ENCODE measurements at places on chromosomes 16 and 17.

GRCh38 chr17:17315142-17315821 is 12.1 kb downstream of the NT5M start:
- H3K4me1 ChIP-seq: no peaks in the 10 kb centered on the region
- DNase-seq: no peak
- H3K27ac ChIP-seq: no peak overlapping the region
- H3K27me3 ChIP-seq: no peaks in the 10 kb centered on the region

DNA sequence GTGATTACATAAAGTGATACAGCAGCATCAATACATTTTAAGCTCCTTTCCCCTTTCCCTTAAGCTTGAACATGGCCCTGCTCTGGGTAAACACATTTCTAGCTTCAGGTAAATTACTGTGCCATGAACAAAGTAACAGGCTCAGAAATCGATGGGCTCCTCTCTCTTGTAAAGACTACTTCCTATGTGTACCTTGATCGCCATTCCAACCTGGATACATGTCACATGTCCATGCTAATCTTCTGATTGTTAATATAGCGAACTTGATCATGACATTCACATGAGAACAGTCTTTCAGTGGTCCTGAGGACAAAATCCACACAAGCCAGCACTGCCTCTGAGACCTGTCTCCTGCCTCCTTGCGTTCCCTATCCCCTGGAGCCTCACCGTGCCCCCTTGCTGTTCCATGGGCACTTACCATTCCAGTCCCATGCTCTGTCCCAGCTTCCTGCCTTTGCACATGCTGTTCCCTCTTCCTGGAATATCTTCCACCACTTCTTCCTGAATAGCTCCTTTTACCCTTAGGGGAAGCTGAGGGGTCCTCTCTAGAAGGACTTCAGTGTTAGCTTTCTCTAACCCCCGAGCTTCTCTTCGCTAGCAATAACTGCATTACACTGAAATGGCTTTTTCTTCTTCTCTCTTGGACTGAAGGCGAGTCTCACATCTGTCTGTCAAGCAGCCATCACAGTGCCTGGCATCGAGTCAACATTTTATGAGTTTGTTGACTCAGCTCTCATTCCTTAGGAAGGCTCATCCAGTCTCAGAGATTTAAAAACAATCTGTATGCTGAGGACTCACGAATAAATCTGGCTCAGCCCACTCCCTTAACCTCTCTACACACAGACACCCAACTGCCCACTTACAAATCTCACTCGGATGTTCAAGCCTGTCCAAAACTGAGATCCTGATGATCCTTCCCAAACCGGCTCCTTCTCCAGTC is 93.3 kb downstream of the ASIC2 start:
- no peak overlapping the region for H3K4me3 ChIP-seq
- H3K36me3 ChIP-seq: no peaks in the 10 kb centered on the region
- H3K27me3 ChIP-seq: no peaks in the 10 kb centered on the region
- peaks cover 4% of the 10 kb centered on the region for H3K4me1 ChIP-seq
- H3K27ac ChIP-seq: peak overlapping the region; percentile 0

GRCh38 chr16:79535130-79535529 is 65.4 kb downstream of the MAF start:
- no peaks in the 10 kb centered on the region for H3K36me3 ChIP-seq
- DNase-seq: no peak
- H3K4me1 ChIP-seq: peaks cover 6% of the 10 kb centered on the region
- H3K4me3 ChIP-seq: no peak overlapping the region

- no peak for DNase-seq
- no peak overlapping the region for H3K27ac ChIP-seq
- no peak overlapping the region for H3K4me3 ChIP-seq
- peaks cover 3% of the 10 kb centered on the region for H3K36me3 ChIP-seq
- H3K27me3 ChIP-seq: no peaks in the 10 kb centered on the region
Measured at GRCh38 chr17:2354311-2354710, 17.0 kb downstream of the SGSM2 start.

GRCh38 chr17:7897773-7898172 is 9.2 kb downstream of the CHD3 start:
- DNase-seq: no peak
- H3K27ac ChIP-seq: no peak overlapping the region
- H3K4me1 ChIP-seq: no peaks in the 10 kb centered on the region

DNA sequence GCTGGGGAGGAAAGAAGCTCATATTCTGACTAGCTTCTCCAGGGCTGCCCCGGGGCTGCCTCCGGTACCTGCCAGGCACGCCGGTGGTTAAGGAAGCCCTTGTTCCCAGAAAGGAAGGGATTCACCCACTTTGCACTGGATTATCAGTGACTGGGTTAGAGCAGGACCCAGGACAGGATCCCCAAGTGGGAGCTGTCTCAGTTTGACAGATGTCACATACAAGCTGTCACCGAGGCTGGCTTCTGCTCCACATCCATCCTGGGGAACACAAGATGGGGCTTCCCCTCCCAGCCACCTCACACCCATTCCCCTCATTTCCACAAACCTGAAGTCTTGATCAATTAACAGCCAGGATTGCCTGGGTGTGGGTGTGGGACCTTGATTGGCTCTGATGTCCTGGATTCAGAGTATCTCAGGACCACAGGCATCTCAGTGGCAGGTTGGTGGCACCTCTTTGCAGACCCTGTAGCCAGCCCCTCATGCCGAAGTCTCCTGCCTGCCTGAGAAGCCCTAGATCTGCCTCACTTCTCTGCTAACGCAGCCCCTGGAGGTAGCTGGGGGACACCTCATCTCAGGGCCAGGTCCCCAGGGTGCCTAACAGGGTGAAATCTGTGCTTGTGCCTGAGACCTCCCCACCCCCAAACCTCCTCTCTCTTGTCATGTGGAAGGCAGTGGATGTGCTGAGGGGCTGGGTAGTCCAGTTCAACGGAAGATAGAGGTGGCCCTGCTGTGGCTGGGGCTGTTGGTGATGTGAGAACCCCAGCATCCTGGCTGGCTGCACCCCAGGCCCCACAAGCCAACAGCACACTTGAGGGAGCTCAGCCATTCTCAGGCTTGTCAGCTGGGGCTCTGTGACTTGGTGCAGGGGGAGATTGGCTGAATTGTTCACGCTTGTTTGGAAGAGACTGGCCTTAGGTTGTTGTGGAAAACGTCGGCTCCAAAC is 1.4 kb downstream of the CACNG5 start:
- H3K36me3 ChIP-seq: no peaks in the 10 kb centered on the region
- no peak overlapping the region for H3K4me3 ChIP-seq
- H3K27me3 ChIP-seq: peaks cover 46% of the 10 kb centered on the region
- H3K4me1 ChIP-seq: no peaks in the 10 kb centered on the region

DNA sequence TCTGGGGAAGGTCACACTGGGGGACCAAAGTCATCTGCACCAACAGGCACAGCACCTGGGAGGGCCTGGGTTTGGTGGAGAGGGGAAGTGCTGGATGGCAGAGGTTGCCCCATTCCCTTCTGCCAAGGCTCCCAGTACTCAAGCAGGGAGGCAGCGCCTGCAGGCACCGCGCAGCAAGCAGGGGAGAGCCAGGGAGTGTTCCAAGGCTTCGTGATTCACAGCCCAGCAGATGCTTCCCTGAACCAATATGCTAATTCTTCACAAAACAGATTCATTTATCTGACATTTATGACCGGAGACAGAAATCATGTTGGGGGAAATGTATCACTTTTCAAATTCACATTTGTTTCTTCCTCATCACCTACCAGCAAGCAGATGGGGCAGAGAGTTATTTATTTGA is 13.4 kb upstream of the CDH5 start:
- no peak for DNase-seq
- H3K4me1 ChIP-seq: no peaks in the 10 kb centered on the region
- no peak overlapping the region for H3K4me3 ChIP-seq
- H3K27ac ChIP-seq: no peak overlapping the region

DNA sequence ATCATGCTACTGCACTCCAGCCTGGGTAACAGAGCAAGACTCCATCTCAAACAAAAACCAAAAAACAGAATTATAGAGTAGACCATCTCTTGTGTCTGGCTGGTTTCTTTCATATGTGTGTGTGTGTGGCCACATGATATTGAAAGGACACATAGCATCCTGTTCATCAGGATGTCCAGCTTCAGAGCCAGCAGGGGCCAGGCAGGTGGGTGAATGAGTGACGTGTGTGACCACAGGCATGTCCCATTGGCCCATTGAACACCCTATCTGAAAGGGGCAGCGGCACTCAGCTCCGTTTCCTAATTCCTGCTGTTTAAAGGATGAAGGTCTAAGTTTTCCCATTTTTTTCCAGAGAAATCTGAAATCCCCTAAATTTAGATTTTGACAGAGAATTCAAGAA is 174.2 kb downstream of the PRKCB start:
- no peak overlapping the region for H3K27ac ChIP-seq
- no peaks in the 10 kb centered on the region for H3K4me1 ChIP-seq
- no peaks in the 10 kb centered on the region for H3K27me3 ChIP-seq
- H3K36me3 ChIP-seq: no peaks in the 10 kb centered on the region
- H3K4me3 ChIP-seq: no peak overlapping the region

DNA sequence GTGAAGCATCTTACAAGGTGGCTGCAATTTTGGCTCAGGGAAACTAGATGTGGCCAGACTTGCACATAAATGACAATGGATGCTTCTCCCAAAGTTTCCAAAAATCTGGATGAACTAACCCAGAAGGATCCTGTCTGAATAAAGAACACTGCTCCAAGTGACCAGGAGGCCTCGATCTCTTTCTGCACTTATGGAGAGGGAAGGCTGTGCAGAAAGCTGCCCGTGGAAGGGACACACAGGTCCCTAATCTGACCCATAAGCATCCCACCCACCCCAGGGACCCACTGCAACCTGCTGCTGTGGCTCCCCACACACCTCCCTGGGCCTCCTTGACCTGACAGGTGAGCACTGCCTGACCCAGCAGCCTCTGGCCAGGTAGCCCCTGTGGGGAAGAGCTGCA is 74.6 kb upstream of the SEC14L1 start:
- H3K4me1 ChIP-seq: no peaks in the 10 kb centered on the region
- H3K27ac ChIP-seq: no peak overlapping the region
- no peaks in the 10 kb centered on the region for H3K36me3 ChIP-seq
- no peaks in the 10 kb centered on the region for H3K27me3 ChIP-seq
- DNase-seq: no peak

DNA sequence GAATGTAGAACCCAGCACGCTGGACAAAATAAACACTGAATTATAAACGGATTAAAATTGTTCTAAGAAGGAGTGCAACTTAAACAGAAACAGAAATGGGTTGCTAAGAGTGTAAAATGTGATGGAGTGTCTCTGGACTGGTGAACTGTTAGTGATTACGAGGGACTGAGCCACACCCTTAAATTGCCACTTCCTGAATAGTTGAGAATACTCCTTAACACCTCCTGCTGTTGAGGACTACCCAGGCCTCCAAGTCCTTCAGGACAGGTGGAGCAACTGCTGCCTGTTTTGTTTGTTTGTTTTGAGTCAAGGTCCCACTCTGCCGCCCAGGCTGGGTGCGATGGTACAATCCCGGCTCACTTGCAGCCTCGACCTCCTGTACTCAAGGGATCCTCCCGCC is 25.8 kb upstream of the IRF8 start:
- no peaks in the 10 kb centered on the region for H3K36me3 ChIP-seq
- H3K27me3 ChIP-seq: peaks cover 36% of the 10 kb centered on the region
- no peak overlapping the region for H3K4me3 ChIP-seq
- no peaks in the 10 kb centered on the region for H3K4me1 ChIP-seq

DNA sequence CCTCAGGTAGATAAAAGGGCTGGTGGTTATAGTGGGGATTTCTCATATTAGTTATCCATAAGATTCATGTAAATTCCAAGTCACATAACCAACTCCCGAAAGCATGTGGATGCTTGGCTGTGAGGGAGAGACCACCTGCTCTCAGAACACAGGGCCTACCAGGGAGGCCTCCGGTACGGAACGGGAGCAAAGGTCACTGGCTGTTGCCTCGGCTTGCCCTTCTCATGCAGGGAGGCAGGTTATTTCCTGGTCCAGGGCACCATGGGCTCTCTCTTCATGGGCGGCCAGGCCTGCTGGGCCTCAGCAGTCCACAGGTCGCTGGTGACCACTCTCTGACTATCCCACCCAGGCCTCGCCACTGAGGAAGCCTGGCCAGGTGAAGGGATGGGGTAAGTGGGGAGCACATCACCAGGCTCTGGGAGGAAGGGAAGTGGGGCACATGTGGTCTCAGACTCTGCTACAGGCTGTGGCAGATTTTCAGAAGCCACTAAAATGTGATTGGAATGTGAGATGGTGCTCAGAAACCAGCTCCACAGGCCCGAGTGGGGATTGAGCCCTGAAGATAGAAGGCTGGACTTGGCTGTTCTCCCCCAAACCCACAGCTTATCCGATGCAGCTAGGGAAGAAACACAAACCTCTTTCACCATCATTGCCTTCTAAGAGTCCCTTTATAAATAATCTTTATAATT is 45.4 kb downstream of the HNF1B start:
- DNase-seq: no peak
- H3K27ac ChIP-seq: no peak overlapping the region
- H3K4me1 ChIP-seq: peaks cover 22% of the 10 kb centered on the region
- H3K27me3 ChIP-seq: no peaks in the 10 kb centered on the region
- H3K36me3 ChIP-seq: no peaks in the 10 kb centered on the region

- no peaks in the 10 kb centered on the region for H3K27me3 ChIP-seq
- no peak overlapping the region for H3K27ac ChIP-seq
- DNase-seq: no peak
- no peaks in the 10 kb centered on the region for H3K36me3 ChIP-seq
- no peaks in the 10 kb centered on the region for H3K4me1 ChIP-seq
Measured at GRCh38 chr16:29011112-29011511, 26.3 kb downstream of the LAT start.

DNA sequence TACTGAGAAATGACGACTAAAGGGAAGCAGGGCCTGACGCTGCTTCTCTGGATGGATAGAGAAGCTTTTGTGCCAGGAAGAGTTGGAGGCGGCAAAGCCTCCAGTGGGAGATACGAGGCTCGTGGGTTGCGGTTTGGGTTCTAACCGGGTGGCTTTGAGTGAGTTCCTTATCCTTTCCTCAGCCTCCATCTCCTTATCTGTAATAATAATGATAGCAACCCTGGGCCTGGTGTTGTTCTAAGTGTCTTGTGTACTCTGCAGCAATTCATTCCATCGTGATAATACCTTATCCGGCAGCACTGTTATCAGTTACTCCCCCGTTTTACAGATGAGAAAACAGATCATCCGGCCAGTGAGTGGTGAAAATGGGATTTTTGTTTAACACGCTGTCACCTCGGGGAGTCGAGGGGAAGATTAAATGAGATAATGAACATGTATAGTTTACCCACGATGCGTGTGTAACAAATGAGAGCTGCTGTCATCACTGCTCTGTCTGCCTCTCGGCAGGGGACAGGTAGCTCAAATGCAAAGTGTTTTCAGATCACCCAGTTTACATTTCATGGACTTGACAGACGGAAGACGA is 52.0 kb upstream of the LHX1 start:
- no peaks in the 10 kb centered on the region for H3K27me3 ChIP-seq
- no peaks in the 10 kb centered on the region for H3K36me3 ChIP-seq
- DNase-seq: no peak
- H3K27ac ChIP-seq: no peak overlapping the region
- H3K4me1 ChIP-seq: no peaks in the 10 kb centered on the region

- 0 out of 2 replicates have a peak, but pooled peaks cover 2% of the 10 kb centered on the region for H3K36me3 ChIP-seq
- H3K4me1 ChIP-seq: peaks cover 16% of the 10 kb centered on the region
- no peak for DNase-seq
- H3K27me3 ChIP-seq: no peaks in the 10 kb centered on the region
Measured at GRCh38 chr17:43354371-43354770, 44.4 kb upstream of the ARL4D start.

GRCh38 chr17:1797323-1797722 is 32.4 kb downstream of the SMYD4 start:
- H3K4me3 ChIP-seq: no peak overlapping the region
- no peak for DNase-seq
- H3K27me3 ChIP-seq: no peaks in the 10 kb centered on the region
- H3K4me1 ChIP-seq: peaks cover 8% of the 10 kb centered on the region
- H3K27ac ChIP-seq: no peak overlapping the region
